ENCODE measurements at places on chromosomes 2 and 18.

GRCh38 chr2:239082425-239082824 lies 234.5 kb downstream of the TWIST2 start:
- no peak for DNase-seq

- DNase-seq = no peak
Measured at GRCh38 chr2:127630864-127631540, 15.0 kb upstream of the GPR17 start.

DNA sequence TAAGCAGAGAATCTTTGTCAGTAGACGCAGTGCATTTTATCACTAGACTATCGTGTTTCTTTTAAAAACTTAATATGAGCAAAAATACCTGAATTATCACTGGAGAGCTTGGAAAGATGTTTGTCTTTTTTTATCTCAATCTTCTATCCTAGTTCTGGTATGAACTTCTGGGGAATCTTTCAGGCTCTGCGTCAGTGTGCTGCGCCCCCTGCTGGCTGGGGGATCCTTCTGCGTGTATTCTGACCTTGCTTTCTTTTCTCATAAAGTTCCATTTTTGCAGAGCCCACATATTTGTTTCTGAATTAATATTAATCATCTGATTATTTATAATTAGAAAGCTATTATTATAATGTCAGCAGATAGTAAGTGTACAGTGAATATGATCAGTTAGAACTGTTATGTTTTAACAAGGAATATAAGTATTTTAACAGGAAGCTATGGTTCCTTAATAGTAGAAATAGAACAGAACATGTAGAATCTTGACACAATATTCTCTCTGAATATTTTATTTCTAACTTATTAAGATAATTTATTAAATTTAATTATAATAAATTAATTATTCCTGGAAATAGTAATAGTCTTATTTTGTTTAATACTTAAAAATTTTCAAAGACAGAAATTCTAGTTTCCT lies 945.0 kb upstream of the CRIM1 start:
- DNase-seq = no peak

GRCh38 chr2:181807526-181807925 lies 84.0 kb upstream of the ITPRID2 start:
- no peak for DNase-seq

DNA sequence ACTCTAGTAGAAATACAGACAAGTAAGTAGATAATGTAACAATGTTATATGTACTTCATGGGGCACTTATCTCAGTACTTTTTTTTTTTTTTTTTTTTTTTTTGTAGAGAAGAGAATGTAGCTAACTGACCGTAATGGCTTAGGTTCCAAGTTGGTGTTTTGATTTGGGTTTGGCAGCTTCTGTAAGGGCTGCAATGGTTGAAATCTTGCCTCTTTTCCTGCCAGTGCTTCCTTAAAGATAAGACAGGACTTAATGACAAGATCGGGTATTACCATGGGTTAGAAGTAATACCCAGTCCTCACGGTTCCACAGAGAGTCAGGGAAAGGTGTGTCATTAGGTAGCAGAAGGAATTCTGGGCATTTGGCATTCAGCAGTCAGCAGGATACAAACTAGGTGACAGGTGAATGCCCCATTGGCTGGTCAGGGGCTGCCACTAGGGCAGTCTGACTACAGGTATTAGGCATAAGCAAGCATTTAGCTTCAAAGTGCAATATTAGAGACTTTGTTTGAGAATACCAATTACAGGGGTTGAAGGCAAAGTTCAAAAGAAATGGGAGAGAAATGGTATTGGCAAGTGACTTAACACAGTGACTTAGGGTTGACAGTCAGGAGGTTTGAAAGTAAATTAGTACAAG lies 189.4 kb upstream of the RND3 start:
- DNase-seq = no peak

DNA sequence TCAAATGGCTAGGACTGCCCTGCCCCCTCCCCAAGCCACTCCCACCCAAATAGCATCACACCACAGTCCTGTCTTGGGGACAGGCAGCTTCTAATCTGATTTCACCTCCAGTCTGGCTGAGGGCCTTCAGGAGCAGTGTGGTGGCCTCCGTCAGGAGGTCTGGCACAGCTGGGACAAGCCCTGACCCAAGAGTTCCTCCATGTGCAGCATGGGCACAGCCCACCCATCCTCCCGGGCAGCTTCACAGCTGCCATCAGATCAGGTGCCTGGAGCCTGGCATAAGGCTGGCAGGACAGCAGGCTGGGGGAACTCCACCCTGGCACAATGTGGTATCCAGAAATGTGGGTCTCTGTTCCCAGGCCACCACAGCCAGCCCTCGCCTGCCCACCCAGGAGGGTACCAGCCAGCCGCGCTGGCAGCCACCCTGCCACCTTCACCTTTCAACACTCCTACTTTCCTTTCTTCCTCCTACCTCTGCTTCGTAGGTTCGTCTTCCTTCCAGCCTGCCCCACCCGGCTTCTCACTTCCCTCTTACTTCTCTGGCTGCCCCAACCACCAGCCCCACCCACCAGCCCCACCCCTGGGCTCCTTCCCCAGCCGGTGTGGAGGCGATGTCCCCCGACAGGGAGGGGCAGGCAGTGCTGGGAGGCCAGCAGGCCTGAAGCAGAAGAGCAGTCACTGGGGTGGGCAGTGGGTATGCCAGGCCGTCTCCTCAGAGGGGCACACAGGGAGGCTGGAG lies at the start of gene CAPG:
Gene CAPG, minus strand, starts transcription at position 522 of the 739 bp plus-strand sequence. CDS start 8,221 bp downstream, outside the sequence.
- no peak for DNase-seq

DNA sequence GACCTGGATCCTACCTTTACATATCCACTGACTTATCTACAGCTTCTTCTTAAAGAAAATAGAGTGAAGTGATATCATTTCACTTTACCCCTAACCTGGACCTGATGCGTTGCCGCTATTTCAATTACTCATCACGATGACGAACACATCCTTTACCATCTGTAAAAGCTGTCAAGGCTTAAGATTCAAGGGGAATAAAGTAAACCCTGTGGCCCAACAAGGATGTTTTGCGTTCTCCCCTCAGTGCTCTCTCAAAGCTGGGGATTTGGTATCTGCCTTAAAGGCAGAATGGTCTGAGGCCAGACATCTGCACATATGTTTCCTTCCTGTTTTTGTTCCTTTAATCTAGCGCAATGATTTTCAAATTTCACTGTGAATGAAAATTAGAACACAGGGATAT lies 100.1 kb upstream of the KLF7 start:
- DNase-seq = no peak

DNA sequence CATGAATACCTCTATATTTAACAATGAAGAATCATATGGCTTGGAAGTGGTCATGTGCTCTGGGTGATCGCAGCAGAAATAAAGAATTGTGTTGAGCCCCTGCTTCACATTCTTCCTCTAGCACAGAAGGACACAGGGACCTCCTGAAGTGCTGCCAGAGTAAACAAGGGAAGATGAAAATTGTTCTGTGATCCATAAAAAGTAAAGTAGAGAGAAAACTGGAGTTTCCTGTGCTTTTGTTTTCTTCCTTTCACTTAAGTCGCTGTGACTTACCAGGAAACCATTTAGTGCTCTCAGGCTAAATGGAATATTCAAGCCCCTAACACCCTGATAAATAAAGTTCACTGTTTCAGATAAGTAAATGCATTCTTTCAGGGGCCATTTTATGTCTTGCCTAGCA lies 1173.6 kb upstream of the CHAC2 start:
- DNase-seq = no peak

DNA sequence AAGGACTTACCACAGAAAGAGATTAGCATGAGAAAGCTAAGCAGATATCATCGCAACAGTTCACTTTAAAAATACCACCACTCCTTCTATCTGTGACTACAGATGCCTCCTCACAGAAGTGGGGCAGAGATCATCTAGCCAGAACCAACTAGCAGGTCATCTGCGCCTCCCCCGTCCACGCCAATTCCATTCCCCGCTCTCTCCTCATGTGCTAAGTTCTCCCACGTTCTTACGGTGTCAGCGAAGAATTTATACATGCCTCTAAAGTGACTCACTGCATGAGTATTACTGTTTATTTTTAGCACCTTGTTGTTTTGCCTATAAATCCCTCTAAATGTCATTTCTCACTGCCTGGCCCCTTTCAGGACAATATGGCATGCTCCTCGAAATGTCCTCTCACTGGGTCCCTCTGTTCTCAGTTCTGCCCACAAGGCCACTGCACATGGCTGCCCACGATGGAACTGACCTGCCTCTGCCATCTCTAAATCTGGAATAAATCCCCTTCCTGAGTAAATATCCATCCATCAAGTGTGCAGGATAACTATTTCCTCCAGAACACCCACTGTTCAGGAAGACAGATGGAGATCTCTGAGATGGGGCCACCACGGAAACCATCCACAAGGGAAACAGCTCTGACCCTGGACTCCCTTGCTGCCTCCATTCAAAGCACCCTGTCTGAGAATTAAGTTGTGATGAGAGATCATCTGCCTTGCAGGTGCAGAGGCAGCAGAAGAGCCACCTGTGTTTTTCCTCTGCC lies 137.7 kb downstream of the IRS1 start:
- DNase-seq = no peak

GRCh38 chr2:8563814-8564474 lies 117.9 kb upstream of the ID2 start:
- no peak for DNase-seq

GRCh38 chr2:220783671-220784070 lies 788.4 kb downstream of the EPHA4 start:
- DNase-seq = no peak

DNA sequence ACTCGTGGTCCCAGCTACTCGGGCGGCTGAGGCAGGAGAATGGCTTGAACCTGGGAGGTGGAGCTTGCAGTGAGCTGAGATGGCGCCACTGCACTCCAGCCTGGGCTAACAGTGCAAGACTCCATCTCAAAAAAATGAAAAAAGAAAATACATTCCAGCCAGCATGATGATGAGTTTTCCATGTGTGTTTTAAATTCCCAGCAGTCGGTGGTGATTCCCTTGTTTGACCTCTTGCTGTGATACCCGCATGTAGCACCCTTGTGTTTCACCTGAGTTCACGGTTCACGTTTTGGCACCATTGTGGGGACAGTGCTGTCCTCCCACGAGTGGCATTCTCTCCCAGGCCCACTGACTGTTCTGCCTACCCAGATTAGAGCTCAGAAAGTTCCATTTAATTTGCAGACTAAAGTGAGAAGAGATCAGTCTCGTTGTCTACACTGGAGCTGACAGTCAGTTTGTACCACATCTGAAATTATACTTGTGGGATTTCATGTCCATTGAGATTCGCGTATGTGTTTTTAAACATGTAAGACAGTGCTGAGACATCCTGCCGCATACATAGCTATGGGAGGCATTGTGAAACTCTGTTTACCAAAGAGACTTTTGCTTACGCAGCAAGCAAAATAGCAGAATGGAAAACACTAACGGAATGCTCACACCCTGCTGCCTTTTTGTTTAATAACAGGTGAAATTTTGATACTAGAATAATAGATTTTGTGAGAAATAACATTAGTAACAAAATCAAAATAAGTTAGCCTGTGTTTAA lies 157.1 kb downstream of the GBX2 start:
- DNase-seq = no peak

- no peak for DNase-seq
Measured at GRCh38 chr2:7803515-7803914, 878.3 kb upstream of the ID2 start.

DNA sequence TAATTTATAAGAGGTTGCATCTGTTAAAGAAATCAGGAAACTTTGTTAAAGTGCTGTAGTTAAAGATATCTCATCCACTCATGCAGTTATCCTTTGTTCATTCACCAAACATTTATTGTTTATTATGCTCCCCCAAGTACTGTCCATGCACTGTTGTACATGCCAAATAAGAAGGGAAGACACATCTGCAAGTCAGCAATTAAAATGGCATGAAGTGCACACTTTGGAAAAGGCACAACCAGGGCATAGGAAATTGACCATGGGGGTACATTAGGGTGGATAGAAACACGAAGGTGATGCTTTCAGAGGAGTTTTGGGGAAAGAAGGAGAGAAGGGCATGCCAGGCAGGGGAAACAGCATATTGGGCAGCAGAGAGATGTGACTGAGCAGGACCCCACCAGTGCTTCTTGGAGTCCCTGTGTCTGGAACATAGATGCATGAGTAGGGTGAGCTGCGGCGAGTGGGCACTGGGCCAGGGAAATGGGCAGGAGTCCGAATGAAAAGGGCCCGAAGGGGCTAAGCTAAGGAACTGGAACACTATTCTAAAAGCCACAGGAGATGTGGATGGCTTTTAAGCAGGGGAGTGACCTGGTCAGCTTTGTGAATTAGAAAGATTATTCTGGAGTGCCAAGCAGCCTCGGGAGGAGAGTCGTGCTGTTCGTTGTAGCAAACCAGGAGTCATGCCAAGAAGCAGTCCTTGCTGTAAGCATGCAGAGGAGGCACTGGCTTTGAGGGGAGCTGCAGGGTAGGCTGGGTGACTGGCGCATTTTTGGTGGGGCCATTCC lies 316.3 kb downstream of the AGPS start:
- no peak for DNase-seq

GRCh38 chr2:205477016-205477705 lies 205.1 kb upstream of the NRP2 start:
- no peak for DNase-seq

- DNase-seq = no peak
Measured at GRCh38 chr2:45438872-45439665, 172.0 kb downstream of the SRBD1 start.

Data from NCI-H2227 treated with DMSO at 0.1 percent for 48 hours (cell line).